ENCODE measurements at places on chromosomes 1 and 21. TPM values are rescaled to one million over a fixed set of nuclear protein-coding genes. Genes with fewer than 3 reads are reported as not detected.

The MANEAL gene
- 13.2 TPM for total RNA-seq

The SLC45A1 gene
- total RNA-seq: 0.74 TPM

DNA sequence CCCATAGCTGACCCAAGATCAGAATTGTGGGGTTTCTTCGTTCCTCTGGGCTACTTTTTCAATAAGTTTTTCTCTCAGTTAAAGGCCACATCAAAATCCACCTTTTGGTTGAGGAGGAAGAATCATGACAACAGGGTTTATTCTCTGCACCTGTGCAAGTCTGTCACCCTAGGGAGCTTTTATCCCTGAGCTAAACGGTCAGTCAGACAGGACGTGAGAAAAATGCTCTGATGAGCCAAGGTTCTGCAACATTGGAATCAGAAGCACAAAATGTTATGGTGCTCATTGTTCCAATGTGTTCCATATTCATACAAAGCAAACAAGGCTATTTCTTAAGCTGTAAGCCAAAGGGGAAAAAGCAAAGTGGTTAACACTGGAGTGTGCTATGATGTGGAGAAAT, 7.4 kb upstream of the ERICH3 start:
- no peak for DNase-seq

- DNase-seq: no peak
Measured at GRCh38 chr1:20109223-20109856, 10.0 kb downstream of the PLA2G2D start.

DNA sequence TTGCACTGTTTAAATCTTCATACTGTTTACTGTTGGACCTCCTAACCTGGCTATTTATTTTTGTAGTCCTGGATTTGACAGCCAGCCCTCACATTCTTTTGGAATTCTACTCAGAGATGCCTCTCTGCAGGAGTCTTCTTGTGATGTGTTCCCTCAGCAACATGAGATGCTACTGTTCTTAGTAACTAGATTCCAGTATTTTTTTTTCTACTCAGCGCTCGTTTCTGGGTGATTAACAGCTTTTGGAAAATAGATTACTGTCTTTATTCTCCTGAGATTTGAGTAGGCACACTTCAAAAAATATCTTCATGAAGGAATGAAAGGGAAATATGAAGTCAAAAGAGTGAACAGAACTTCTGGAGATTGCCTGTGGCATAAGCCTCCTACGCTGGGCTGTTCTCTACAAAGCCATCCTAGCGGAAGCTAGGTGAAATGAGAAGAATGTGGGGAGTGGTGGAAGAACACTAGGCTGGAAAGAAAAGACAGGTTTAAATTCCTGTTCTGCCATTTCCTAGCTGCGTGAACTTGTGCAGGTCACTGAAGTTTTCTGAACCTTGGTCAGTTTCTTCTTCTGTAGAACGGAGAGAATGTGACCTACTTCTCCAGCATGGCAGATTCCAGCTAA, 75.9 kb downstream of the LRRC8C start:
- DNase-seq: no peak

- DNase-seq: no peak
Measured at GRCh38 chr1:18636596-18637508, 6.2 kb downstream of the PAX7 start.

DNA sequence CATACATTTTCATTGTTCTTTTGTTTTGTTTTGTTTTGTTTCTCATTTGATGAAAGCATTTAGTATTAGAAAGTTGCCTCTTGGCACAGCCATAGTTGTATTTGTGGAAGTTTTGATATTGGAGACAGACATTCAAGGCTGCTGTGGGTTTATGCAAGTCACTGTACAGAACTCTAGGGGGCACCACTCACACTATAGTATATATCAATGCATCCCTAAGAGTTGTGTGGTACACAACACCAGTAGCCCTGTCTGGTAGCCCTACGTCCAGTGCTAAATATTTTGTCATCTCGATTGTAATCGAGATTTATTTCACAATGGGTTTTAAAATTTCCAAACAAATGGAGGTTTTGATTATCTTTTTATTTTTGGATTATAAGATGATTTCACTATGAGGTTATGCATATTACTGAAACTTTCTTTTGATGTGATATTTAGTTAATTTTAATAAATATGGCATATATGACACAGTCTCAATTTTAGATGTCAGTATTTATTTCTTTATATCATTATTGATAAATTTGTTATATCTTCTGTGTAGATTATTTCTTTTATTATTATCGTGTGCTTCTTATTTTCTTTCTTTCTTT, 112.2 kb downstream of the NR5A2 start:
- DNase-seq: peak; percentile 74

- DNase-seq: no peak
Measured at GRCh38 chr1:201556841-201557571, 18.1 kb downstream of the NAV1 start.

DNA sequence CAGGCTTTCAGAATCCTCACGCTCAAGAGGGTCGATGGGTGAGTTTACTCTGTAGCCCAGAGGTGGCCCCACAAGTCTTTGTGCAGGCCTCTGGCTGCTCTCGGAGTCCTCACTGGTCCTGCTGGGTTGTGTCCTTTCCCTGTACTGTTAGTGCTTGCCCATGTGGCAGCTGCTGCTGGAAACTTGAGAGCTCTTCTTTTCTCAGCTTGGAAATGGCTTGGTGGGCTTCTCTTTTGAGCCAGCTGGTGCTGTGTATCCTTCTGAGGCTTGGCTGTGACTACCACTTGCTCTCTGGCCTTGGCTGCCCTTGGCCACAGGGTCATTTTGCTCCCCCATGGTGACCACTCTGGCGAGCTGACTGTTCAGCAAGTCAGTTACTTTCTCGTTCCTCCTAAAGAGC, 82.2 kb upstream of the LMO4 start:
- no peak for DNase-seq

- no peak for DNase-seq
Measured at GRCh38 chr1:232835166-232835565, 29.9 kb downstream of the MAP10 start.

- no peak for DNase-seq
Measured at GRCh38 chr1:165884690-165885304, 57.4 kb downstream of the UCK2 start.

- DNase-seq: no peak
Measured at GRCh38 chr1:59061876-59062275, 235.0 kb upstream of the FGGY start.

DNA sequence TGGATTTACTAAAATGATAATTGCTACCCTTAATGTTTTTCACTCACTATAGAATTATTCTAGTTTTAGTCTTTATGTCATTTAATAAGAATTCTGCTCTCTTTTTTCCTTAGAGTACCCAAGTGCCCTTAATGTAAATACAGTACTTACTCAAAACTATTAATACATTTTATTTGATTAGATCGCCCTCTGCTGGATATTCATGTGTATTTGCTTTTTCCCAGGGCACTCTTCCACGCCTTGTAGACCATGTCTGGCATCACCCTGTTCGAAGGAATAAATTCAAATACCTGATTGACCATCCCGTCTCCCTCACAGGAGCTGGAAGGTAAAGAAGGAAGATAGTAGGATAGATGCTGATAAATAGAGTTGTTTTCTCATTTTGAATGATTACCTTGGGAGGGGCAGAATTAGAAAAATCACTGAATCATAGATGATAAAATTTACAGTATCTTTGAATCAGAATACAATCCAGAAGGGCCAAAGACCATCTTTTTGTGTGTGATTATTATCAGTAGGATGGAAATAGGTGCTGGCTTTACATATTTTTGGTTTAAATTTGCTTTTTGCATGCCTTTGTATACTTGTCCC, 4.1 kb downstream of the AXDND1 start:
- DNase-seq: peak; percentile 69

DNA sequence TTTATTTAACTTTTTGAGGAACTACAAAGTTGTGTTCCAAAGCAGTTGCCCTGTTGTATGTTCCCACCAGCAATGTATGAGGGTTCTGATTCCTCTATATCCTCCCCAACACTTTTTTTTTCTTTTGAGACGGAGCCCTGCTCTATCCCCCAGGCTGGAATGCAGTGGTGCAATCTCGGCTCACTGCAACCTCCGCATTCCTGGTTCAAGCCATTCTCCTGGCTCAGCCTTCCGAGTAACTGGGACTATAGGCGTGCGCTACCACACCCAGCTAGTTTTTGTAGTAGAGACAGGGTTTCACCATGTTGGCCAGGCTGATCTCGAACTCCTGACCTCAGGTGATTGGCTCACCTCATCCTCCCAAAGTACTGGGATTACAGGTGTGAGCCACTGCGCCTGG, 60.4 kb upstream of the ENAH start:
- no peak for DNase-seq

- no peak for DNase-seq
Measured at GRCh38 chr1:228084325-228084724, 1.8 kb downstream of the ARF1 start.

Data from A172 (cell line).